Stimulated activated CD8-positive, alpha-beta memory T cell treated with anti-CD3 and anti-CD28 coated beads, Interleukin-7, amount 100 ng/mL, for 1 hour (primary cell): ENCODE measurements at places on chromosomes 16 and 17.

- DNase-seq: no peak
These were observed 61.6 kb downstream of the MRTFB start for GRCh38 chr16:14132696-14133048.

- no peak for DNase-seq
These were observed 130.8 kb downstream of the CA10 start for GRCh38 chr17:52027620-52028295.

GRCh38 chr16:15790458-15790857 is 66.4 kb downstream of the MYH11 start:
- DNase-seq: no peak

- no peak for DNase-seq
These were observed 308.4 kb downstream of the ZFHX3 start for GRCh38 chr16:72739577-72739976.

DNA sequence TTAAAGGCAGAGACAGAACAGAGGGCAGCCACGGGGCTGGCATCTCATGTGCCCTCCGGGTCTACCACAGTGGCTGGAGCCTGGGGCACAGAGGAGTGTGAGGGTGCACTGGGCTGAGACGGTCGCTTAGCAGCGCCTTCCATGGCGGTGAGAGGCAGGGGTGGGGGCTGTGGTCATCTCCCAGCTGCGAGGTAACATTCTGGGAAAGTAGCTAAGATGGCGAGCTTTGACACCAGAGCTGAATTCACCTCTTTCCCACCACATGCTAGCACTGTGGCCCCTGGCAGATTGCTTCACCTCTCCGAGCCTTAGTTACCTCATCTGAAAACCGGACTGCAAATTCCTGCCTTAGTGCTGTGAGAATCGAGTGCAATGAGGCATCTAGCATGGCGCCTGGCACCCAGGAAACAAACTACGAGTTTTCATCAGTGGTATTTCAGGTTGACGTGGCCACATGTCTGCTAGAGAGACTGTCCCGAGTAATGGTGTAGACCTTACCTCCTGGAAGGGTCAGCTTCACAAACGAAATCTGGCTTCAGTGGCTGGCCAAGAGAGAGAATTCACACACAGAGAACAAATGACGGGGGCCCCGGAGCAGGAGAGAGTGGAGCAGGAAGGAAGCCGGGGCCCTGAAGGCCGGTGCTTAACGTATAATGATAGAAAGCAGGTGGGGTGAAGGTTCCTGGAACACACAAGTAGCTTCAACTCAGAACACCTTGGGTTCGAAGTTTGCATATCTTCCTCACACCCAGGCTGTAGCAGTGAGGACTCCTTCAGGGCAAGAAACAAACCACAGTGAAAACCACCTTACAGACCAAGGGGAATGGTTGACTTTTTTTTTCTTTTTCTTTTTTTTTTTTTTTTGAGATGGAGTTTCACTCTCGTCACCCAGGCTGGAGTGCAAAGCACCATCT is 63.9 kb upstream of the RPH3AL start:
- no peak for DNase-seq

GRCh38 chr16:879461-879861 is 78.9 kb upstream of the GNG13 start:
- no peak for DNase-seq

- no peak for DNase-seq
These were observed 580.1 kb downstream of the WWOX start for GRCh38 chr16:78679546-78679945.

DNA sequence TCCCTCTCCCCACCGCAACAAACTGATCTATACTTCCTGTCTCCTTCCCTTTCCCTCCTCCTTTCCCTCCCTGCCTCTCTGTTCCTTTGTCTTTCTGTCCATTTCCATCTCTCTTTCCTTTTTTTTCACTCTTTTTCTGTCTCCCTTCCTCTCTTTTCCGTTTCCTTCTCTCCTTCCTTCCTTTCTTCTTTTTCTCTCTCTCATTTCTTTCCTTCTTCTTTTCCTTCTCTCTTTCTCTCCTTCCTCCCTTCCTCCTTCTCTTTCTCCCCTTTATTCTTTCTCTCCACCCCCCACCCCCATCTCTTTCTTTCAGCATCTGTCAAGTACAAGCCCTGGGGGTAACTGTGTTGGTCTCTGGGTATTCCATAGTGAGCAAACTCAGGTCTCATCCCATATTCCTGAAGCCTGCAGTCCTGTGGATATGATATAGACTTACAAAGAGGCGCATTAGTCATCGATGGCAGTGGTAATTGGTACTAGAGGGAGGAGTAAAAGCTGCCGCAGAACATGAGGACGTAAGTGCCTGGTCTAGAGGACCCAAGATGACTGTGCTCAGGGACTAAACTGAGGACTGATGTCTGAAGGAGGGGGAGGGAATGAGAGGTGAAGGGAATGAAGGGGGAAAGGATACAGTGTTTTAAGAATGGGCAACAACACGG is 50.4 kb downstream of the VAT1L start:
- no peak for DNase-seq

GRCh38 chr16:71296584-71297340 is 7.6 kb upstream of the CMTR2 start:
- DNase-seq: no peak

DNA sequence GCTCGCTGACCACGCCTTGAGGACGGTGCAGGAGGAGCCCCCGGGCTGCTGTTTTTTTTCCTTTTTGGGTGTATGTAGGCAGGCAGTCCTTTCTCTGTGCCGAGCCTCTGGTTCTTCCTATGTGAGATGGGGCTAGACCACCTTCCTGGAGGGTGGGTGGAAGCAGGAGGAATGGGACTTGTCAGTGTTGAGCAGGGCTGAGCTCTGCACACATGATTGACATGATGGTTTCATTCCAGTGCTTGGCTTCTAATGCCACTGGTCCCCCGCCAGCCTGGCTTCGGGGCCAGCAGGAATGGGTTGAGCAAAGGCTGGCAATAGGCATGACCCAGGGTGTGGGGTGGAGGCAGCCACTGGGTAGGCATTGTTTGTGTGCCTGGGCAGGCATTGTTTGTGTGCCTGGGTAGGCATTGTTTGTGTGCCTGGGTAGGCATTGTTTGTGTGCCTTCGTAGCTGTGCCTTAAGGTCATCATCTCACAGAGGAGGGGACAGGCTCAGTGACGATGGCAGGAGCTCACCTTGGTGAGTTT is 14.2 kb upstream of the ADCY7 start:
- DNase-seq: no peak

DNA sequence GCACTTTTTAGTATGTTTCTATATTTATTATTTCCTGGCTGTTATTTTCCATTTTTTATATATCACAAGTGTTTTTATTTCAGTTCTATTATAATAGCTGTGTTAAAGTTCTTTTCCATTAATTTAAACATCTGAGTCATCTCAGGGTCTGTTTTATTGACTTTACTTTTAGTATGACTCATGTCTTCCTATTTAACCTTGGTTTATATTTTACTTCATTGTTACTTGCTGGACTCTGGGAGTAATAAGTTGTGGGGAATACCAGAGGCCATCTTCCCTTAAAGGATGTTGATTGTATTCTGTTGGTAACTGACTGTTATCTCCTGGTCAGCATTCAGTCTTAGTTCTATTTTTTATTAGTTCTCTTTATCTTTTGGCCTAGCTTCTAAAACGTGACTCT is 1508.2 kb downstream of the CDH11 start:
- DNase-seq: no peak

DNA sequence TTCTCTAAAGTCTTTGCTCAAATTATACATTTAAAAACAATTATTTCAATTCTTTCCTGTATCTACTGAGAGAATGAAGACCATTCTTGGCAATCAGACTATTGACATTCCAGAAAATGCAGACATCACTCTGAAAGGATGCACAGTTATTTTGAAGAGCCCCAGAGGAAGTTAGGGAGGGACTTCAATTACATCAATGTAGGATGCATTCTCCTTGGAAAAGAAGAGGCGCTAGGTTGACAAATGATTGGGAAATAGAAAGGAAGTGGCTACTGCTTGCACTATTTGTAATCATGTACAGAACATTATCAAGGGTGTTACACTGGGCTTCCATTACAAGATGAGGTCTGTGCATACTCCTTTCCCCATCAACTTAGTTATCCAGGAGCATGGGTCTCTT is 74.3 kb downstream of the SSH2 start:
- no peak for DNase-seq

GRCh38 chr17:69064476-69064875 is 3.7 kb upstream of the ABCA9 start:
- DNase-seq: no peak

DNA sequence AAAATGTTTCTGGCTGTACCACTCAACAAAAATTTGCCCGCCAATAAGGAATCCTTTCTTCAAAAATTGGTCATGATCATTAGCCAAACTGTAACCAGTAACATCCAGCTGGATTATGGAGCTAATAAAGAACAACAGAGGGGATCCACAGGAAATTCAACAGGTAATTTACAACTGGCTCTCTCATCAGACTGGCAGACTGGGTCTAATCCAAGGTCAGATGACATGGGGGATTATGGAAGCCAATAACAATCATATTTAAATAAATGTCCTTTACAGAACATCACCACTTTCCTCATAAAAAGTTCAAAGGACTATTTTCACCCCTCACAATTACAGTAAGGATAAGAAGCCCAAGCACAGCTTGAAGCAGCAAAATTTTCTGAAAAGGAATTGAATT is 66.4 kb downstream of the KANSL1 start:
- DNase-seq: no peak

- peak; percentile 67 for DNase-seq
These were observed 133.7 kb downstream of the RAB11FIP4 start for GRCh38 chr17:31524926-31525800.

DNA sequence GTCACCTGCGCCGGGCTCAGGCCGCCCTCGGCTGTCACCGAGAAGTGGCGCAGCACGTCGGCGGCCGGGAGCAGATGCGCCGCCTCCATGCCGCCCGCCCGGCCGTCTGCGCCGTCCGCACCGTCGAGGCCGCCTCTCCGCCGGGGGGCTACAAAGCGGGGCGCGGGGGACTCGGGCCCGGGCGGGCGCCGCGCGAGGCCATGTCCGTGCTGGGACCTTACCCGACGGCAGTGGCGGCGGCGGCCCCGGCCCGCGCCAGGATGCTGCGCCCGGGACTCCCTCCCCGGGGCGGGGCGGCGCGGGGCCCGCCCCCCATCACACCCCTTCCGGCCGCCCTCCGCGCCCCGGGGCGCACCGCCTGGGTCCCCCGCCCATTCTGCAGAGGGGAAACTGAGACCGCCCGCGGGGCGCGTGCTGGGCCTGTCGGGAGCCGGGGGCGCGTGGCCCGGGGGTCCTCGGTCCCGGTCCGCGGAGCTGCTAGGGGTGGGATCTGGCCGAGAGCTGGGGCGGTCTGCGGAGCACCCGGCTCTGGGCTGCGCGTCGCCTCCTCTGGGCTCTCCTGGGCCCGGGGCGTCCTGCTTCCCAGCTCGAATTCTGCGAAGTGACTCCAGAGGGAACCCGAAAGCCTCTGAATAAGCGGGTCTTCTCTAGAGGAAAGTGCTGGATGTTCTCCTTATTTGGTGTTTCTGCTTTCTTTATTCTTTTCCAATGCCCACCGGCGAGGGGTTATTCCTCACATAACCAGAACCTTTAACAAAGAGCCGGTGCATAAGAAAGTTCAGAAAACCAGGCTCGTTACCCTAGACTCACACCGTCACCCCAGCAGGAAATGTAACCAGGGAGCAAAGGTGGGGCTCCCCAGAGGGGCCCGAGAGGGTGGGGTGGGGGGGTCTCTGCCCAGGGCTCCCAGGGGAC is at the start of gene ATP2A3:
Gene ATP2A3, minus strand, starts transcription at position 235 of the 915 bp plus-strand sequence. Its CDS starts 146 bp downstream, at position 89.
- DNase-seq: peak; percentile 51

DNA sequence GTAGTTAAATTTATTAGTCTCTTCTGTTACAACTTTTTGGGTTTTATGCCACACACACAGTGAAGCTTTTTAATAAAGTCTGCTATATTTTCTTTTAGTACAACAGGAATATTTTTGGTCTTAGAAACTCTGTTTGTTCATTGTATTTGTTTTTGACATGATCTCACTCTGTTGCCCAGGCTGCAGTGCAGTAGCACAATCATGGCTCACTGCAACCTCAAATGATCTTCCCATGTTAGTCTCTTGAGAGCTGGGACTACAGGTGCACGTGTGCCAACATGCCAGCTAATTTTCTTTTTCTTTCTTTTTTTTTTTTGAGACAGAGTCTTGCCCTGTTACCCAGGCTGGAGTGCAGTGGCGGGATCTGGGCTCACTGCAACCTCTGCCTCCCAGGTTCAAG is 27.1 kb downstream of the PPM1D start:
- DNase-seq: no peak

DNA sequence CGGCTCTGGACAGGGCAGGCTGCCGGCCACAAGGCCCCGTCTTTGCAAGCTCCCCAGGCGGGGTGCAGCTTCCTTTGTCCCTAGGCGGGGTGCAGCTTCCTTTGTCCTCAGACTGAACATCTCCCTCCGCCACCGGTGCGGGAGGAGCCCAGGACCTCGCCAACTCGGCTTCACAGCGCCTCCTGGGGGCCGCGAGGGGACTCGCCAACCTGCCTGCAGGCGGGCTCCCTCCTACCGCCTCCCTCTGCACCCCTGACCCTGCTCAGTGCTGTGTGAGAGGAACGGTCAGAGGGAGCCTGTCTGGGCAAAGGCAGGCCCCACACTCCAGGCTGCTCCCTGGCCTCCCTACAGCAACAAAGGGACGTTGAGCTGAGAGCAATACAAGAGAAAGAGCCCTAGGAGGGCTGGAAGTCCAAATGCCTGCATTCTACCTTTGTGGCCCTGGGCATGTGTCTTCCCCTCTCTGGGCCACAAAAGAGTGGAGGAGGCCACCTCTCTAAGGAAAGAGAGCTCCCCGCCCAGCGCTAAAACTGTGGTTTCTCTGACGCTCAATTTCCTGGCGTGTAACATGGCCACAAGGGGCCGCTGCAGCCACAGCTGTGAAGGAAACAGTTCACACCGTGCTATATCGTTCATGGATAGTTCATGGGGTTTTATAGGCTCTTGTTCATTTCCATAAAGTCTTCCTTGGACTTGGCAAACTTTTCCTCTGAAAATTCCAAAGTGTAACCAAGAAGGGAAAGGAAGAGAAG is 20.9 kb upstream of the KRT19 start:
- peak; percentile 76 for DNase-seq

DNA sequence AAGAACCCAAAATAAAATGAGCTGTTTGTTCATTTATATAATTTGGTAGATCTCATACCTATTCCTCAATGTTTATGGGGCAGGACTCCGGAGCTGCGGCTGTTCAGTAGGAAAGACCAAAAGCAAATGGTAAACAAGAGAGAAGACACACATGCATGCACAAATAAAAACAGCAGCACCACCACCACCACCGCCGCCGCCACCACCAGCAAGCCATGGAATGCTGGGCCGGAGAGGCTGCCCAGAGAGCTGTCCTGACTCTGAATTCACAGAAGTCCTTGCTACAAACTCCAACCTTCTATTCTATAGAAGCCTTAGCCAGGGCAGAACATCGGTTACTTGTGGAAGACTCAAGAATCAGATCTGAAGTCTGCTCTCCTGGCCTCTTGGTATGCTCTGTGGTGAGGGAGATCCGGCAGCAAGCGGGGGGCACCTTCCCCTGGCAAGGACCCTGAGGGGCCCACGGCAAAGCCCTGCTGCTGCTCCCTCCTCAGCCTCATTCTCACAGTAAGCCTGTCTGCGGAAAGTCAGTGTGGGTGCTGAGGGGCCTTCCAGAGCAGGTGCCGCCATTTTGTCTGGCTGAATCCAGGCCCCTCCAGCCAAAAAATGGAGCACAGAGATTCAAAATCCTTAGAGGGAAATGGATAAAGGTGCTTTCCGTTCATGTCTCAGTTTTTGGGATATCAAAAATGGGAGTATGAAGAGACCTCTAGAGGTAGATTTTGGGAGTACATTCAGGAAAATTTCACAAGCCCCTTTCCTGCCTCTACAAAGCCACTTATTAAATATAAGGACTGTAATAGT is 6.4 kb upstream of the FOXJ1 start:
- no peak for DNase-seq

- DNase-seq: no peak
These were observed 3.0 kb upstream of the UBB start for GRCh38 chr17:16377941-16378341.
